GM23248 (cell line): ENCODE measurements at places on chromosomes 5 and 9. TPM values are rescaled to one million over a fixed set of nuclear protein-coding genes. Genes with fewer than 3 reads are reported as not detected.
A peak's percentile ranks its signal among the peaks of the same experiment; 100 is the strongest.

The TAF11L13 gene
- not detected in 2 replicates for total RNA-seq

The HMGCR gene
- total RNA-seq = 18.1 and 34.0 TPM in 2 replicates

The WDR38 gene
- not detected in 2 replicates for total RNA-seq

The FOXD4L3 gene
- not detected in 2 replicates for total RNA-seq

The GPRIN1 gene
- 4.3 and 4.8 TPM in 2 replicates for total RNA-seq

The PKD2L2 gene
- not detected in 2 replicates for total RNA-seq

The ANKRD34B gene
- total RNA-seq = not detected in 2 replicates

The RPS14 gene
- total RNA-seq = 1,694 and 1,749 TPM in 2 replicates

- DNase-seq = peak; percentile 76
Measured at GRCh38 chr5:151664694-151665585, 21.8 kb downstream of the SPARC start.

DNA sequence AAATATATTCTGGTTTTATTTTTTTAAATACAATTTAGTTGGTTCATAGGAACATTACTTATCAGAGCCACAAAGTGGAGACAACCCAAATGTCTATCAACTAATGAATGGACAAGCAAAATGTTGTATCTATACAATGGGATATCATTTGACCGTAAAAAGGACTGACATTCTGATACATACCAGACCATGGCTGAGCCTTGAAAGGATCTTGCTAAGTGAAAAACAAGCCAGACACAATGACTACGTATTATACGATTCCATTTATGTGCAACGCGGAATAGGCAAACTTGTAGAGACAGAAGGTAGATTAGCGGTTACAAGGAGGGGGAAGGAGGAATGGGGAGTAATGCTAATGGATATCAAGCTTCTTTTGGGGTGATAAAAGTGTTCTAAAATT is 621.6 kb downstream of the BNC2 start:
- no peak for DNase-seq

DNA sequence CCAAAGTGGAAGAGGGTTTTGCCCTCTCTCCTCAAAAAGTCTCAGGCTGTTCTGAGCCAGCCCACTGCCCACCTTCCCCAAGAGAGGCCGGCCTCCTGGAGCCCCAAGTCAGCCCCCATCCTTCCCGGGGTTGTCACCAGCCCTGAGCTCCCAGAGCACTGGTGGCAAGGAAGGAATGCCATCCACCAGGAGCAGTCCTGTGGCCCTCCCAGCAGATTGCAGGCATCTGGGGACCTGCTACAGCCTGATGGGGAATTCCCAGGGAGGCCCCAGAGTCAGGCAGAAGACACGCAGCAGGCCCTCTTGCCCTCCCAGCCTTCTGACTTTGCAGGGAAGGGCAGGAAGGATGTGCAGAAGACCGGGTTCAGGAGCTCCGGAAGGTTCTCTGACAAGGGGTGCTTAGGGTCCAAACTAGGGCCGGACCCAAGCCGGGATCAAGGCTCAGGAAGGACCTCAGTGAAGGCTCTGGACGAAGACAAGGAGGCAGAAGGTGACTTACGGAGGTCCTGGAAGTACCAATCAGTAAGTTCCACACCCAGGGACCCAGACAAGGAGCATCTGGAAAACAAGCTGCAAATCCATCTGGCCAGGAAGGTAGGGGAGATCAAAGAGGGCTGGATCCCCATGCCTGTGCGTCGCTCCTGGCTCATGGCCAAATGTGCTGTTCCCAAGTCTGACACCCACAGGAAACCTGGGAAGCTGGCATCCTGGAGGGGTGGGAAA is 3.7 kb downstream of the SPATA31E1 start:
- no peak for DNase-seq

DNA sequence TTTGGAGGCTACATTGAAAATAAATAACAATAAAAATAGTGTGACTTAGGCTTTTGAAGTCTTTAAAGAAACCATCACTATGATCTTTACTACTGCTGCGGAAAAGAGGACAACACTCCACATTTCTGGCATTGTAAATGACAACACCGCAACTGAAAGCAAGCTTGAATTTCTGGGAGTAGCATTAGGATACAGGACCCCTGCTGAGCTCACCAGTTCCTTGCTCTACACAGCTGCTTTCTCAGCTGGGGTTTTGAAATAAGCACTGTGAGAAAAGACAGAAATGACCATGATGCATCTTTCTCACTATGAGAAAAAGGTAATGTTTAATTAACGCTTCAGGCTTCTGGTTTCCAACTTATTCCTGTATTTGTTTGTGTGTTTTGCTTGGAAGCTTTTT is 168.0 kb downstream of the TAF11L14 start:
- no peak for DNase-seq

GRCh38 chr5:163306421-163306820 is 131.0 kb upstream of the CCNG1 start:
- peak; percentile 35 for DNase-seq

GRCh38 chr9:81227507-81228245 is 461.7 kb downstream of the TLE1 start:
- DNase-seq = no peak

DNA sequence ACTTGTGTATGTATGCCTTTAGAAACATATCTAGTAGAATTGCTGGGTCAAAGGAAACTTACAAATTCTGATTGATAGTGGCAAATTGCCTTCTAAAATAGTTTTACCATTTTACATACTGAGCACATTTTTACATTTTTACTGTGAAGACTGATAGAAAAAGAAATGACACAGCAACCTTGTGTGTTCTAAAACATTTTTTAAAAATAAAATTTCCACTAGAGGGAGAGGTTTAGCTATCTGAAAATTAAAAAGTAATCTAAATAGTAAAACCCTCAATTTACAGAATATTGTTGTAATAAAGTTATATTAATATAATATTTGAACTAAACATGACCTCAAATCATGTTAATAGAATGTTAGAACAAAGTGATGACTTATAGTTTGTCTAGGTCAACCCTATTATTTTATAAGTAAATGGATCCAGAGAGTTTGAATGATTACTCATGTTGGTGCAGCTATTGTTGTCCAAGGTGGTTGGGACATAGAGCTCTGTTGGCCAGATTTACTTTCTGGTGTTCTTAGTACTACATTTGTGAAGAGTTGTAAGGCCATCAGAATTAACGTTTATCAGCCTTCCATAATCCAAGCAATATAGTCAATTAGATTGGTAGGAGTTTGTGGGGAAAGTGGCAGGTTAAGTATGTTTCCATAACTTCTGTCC is 17.2 kb downstream of the CENPP start:
- peak; percentile 68 for DNase-seq

GRCh38 chr9:33249087-33249658 is 9.2 kb downstream of the SPINK4 start:
- no peak for DNase-seq

DNA sequence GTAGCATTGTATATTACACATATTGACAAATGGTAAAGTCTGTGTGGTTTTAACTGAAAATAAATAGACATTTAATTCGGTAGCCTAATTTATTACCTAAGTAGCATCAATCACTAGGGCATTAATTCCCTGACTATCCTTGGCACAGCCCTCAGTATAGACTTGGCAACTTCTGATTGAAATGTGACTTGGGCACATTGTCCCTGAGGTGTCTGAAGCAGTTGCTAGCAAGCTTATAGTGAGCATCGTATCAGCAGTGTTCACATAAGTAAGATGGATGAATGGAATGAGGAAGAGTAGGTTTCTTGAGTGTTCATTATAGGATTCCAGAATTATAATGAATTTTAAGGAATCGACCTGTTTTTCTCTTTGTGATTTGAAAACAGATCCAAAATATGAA is 16.1 kb downstream of the LURAP1L start:
- no peak for DNase-seq

- DNase-seq = no peak
Measured at GRCh38 chr9:99592834-99593574, 228.7 kb upstream of the NR4A3 start.

DNA sequence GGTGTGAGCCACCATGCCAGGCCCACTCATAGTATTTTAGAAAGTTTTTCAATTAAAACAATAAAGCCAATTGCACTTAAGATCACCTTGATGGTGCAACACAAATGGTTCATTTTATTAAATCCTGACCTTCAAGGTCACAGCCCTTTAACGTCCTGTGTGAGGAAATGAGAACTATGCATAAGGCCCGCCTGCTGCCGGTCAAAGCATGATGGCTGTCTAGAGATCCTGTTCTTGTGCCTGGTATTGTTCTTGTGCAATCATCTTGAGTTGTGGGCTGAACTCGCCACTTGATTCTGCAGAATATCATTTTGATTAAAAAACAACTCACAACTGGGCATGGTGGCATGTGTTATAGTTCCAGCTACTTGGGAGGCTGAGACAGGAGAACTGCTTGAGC is 43.6 kb upstream of the FBXW11 start:
- DNase-seq = no peak

GRCh38 chr5:58628626-58629025 is 45.8 kb downstream of the RAB3C start:
- DNase-seq = no peak
